ENCODE measurements at places on chromosomes 13 and 19.

DNA sequence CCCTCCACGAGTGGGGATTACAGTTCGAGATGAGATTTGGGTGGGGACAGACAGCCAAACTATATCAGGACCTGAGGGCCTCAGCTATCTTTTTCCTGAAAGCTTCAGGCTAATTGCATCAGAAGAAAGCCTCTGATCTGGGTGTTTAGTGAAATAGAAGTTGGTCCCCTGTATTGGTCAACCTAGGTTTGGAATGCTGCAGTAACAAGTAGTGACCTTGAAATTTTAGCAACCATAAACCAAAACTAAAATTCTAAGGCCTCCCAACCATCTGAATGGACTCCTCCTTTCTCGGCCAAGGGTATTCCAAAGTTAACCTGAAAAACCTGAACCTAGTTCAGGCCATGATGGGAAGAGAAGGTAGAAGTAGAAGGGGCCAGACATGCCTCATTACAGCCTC is 34.9 kb upstream of the OR10H1 start:
- no peak for DNase-seq

DNA sequence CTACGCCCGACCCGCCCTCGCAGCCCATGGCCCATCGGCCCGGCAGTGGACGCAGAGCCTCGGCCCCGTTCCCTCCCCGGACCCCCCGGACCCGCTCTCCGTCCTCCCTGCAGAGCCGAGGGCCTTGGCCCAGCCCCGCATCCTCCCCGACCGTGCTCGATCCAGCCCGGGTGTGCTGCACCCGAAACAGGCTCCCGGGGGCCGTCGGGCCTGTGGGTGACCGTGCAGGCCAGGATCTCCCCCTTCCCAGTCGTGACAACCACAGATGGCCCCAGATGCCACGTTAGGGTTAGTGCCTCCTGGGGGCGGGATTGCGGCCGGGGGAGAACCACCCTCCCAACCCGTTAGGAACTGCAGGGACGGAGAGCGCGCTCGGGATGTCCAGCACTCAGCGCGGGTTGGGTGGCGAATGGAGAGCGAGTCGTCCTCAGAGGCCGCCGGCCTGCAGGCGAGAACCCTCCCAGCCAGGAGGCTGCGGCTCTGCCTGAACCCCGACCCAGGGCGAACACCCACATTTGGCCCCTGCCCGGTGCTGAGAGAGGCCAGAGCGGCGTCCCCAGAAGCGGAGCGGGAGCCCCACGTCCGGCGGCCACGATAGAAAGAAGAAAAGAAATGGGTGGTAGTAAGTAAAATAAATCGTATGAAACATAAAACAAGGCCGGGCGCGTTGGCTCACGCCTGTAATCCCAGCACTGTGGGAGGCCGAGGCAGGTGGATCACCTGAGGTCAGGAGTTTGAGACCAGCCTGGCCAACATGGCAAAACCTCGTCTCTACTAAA is 6.7 kb upstream of the MADCAM1 start:
- DNase-seq = no peak

- no peak for DNase-seq
Observed at GRCh38 chr13:110138700-110139036, 168.3 kb downstream of the COL4A1 start.

GRCh38 chr19:48363500-48363809 is 285 bp downstream of the TMEM143 start:
- peak; percentile 4 for DNase-seq

GRCh38 chr19:41325947-41326706 is 16.2 kb downstream of the CCDC97 start:
- no peak for DNase-seq

DNA sequence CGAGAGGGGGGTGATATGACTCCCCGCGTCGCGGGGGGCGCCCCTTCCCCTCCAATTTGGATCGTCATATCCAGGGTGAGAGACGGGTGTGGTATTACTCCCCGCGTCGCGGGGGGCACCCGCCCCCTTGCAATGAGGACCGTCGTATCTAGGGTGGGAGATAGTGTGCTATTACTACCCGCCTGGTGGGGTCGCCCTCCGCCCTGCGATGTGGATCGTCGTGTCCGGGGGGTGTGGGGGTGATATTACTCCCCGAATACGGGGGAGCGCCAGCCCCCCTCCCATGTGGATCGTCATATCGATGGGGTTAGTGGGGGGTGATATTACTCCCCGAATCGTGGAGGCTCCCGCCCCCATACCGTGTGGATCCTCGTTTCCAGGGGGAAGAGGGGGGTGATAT is 29.2 kb upstream of the RGCC start:
- DNase-seq = peak; percentile 8

DNA sequence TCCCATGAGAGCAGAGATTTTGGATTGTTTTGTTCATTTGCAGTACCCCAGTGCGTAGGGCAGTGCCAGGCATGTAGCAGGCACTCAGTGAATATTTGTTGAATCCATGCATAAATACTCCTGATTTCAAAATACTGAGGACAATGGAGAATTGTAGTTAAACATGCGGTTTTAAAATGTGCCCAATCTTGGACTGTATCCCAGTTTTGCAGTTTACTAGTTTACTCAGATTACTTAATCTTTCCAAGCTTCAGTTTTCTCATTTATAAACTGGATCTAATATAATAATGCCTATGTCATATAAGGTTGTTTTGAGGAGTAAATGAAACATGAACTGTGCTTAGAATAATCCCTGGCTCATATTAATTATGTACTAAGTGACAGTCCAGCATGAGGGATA is 39.0 kb downstream of the RCBTB2 start:
- no peak for DNase-seq

- no peak for DNase-seq
Observed at GRCh38 chr13:56317841-56318240, 822.9 kb upstream of the PRR20A start.

GRCh38 chr13:74930402-74931165 is 551.4 kb downstream of the TBC1D4 start:
- DNase-seq = no peak

DNA sequence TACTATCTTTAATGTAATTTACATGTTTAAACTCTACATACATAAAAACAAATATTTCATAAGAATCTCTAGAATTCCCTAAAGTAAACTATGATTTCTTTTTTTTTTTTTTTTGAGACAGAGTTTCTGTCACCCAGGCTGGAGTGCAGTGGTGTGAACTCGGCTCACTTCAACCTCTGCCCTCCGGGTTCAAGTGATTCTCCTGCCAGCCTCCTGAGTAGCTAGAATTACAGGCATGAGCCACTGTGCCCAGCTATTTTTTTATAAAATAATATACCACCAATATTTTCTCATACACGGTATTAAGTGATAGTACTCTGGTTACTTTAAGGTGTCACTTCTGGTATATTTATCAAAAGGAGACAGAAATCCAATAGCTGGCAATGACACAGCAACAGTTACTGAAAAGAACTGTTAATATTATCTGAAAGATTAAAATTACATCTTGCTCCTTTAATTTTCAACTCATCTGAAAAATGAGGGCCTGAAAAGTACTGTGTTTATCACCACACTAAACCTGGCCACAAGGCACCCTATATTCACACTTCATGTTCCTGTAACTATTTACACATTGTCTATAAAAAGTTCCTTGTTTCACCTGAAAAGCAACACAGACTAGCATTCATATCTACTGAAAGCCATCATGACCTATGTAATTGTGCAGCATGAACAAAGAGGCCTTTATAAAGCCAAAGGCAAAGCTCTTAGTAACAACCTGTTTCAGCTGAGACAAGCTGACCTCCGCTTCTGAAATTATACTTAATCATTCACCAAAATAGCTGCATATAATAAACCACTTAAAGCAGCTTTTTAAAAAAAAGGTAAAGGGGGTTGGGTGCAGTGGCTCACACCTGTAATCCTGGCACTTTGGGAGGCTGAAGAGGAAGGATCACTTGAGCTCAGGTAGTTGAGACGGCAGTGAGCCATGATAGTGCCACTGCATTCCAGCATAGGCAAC is 106.1 kb downstream of the SLC25A15 start:
- no peak for DNase-seq

DNA sequence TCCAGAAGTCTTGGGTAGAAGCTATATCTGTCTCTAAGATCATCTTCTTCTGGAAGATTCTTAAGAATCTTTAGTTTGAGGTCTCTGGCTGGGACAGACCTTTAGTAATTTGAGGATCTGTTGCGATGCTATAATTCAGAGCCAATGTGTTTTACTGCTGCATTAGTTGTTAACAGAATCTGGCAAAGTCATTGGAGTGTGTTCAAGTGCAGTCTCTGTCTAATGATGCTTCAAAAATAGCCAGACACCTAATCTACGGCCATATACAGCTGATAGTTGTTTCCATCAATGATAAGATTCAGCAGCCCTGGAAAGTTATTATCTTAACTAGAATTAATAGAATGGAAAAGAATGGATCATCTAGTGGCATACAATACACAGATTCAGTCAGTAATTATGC is 72.6 kb downstream of the CDK8 start:
- DNase-seq = no peak

- no peak for DNase-seq
Observed at GRCh38 chr13:77545626-77546412, 10.3 kb downstream of the SCEL start.

- no peak for DNase-seq
Observed at GRCh38 chr13:33710924-33711323, 107.0 kb upstream of the RFC3 start.

- DNase-seq = no peak
Observed at GRCh38 chr13:30042891-30043630, 192.6 kb upstream of the UBL3 start.

- peak; percentile 56 for DNase-seq
Observed at GRCh38 chr19:9914315-9915207, 21.8 kb downstream of the OLFM2 start.

GRCh38 chr13:98368019-98368418 is 190.9 kb upstream of the RNF113B start:
- DNase-seq = no peak

- no peak for DNase-seq
Observed at GRCh38 chr13:53088871-53089270, 60.3 kb downstream of the OLFM4 start.

DNA sequence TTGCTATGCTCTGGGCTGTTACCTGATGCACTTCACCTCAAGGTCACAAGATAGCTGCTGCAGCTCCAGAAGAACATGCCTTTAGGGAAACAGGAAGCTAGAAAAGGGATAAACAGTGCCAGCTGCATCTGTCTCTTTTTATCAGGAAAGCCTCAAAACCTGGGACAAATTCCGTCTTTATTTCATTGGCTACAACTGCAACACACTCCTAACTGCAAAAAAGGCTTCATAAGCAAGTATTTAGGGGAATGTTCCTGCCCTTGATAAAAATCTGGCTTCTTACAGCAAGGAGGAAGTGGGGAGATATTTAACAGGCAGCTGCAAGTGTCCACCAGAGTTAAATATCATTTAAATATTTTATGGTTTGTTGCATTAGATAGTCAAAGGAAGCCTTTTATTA is 34.2 kb upstream of the SERTM1 start:
- DNase-seq = no peak

DNA sequence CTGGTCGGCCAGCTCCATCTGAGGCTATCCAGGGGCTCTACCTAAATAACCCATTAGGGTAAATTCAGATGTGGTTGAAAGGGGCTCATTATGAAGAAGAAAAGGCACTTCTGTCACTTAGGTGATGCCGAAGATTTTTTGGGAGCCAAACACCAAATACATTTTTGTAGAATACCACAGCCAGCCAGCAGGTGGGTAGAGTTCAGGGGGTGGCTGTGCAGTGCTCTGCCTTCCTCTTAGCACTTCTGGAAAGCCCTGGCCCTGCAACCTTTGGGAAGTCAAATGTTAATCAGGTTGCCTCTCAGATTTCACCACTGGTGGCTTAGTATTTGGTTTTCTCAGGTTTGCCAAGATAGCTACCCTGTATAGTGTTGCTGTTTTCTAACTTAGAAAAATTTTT is 18.5 kb upstream of the GPR18 start:
- no peak for DNase-seq

DNA sequence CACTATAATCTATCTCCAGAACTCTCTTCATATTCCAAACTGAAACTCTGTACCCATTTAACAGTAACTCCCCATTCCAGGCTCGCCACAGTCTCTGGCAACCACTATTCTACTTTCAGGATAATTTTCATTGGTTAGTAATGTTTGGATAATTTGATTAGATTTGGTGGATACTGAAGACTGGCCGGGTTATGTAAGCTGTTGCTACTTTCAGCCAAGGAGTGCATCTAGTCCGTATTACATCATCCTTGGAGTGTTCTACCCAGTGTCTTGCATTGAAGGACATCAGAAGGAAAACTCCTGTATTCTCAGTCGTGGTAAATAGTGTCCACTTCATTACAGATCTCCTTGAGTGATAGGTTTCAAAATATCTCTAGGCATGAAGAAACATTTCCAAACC is 60.5 kb downstream of the PCCA start:
- DNase-seq = no peak

DNA sequence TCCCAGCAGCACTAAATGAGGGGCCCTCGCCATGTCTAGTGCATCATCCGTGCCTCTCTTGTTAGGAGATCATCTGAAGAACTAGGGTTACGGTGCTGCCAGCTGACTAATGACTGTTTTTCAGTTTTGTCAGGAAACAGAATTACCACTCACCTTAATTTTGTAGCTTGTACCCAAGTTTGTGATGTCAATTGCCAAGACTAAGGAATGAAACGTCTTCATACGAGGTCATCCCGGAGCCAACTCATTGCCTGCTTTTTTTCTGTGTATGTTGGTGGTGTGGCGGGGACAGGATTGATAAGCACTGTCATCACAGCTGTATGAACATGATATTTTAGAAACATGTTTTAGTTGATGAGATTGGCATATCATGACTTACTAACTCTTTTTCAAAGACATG is 100.6 kb downstream of the TNFRSF19 start:
- no peak for DNase-seq

DNA sequence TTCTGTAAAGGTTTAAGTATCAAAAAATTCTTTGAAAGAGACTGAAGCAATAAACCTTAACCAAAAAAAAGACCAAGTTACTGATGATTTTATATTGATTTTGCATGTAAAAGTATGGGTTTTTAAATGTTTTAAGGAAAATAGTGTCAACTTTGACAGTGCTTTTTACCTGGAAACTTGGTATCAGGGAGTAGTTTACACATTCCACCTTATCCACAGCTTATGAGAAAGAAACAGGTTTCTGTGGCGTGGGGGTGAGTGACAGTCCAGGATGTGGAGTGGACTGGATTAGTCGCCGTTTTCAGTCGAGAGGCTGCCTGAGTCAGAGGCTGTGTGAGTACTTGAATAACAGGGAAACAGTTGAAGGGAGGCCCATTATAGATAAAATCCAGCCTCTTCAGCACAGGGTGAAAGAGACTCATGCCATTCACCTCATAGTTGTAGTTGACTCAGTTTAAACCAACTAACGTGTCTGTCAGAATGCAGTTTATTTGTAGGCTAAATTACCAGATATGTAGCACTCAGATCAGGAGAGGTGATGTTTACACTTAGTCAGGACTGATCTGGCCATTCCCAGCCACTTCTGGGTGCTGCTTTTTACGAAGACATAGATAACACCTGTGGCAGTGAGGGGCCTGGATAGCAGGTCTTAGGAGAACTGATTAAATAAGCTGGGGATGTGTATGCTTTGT is 595 bp upstream of the GPR183 start:
- peak; percentile 55 for DNase-seq

DNA sequence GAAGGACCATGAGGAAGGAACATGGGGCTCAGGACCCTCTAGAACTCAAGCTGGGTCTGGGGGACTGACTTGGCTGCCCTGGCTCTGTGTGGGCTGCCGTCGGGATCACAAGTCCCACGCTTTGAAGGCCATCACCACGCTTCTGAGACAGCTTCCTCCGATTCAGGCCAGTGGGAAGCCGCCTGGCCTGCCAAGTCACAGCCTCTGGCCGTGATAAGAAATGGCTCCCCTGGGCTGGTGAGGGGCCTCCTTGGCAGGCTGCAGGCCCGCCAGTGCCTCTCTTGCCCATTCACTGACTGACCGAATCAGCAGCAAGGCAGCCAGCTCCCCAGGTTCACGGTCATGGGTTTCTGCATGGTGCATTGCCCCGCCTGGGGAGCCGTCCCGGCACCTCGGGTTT is 48.8 kb downstream of the COMP start:
- no peak for DNase-seq

GRCh38 chr19:10815007-10815536 is 20.9 kb downstream of the TMED1 start:
- no peak for DNase-seq
